ENCODE measurements at places on chromosomes 1 and 21.

GRCh38 chr1:3453891-3454810, at the start of gene ARHGEF16:
Gene ARHGEF16 (plus strand): TSS chr1:3454665. CDS start chr1:3463085, 8,420 bp downstream.
- peak; percentile 45 for DNase-seq

- DNase-seq: no peak
Measured at GRCh38 chr1:46254668-46255067, 7.1 kb downstream of the RAD54L start.

GRCh38 chr21:31977816-31978215, 105.0 kb downstream of the HUNK start:
- DNase-seq: no peak

DNA sequence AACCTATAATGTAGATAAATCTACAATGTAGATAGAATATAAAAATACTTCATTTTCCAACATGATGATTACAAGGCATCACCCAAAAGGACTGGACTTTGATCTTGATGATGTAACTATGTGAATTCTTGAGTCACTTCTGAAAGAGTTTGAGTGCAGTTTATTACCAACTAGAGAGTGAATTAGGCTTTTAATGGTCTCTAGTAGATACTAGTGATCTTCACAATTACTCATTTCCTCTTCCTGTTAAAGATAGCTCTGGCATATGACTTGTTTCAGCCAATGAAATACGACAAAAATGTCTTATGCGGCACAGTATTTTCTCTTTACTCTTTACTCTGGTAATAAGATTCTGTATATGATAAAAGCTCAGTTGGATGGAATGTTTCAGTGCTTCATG, 1588.1 kb upstream of the B3GALT2 start:
- no peak for DNase-seq

GRCh38 chr1:36947384-36947783, 86.9 kb downstream of the GRIK3 start:
- DNase-seq: no peak

GRCh38 chr21:32253215-32253641, 25.6 kb downstream of the MIS18A start:
- no peak for DNase-seq

DNA sequence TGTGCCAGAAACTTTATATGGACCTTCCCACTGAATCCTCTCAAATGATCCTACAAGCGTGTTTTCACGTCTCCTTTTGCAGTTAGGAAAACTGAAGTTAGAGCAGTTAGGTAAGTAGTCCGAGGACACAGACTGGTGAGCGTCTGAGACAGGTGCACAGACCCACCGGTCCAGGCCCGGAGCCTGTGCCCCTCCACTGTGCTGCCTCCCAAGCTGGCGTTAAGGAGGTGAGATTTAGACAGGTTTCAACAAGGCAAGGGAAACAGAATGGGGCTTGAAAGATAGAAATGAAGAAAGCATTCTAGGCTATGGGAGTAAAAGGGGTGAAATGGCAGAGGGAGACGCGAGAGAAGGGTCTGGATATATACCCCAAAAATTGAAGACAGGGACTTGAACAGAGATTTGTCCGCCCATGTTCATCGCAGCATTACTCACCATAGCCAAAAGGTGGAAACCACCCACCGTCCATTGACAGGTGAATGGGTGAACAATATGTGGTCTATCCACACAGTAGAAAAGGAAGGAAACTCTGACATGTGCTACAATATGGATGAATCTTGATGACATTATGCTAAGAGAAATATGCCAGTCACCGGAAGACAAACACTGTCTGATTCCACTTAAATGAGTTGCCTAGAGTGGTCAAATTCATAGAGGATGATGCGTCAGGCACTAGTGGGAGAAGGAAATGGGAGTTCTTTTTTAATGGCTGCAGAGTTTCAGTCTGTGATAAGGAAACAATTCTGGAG, 15.7 kb upstream of the PKP1 start:
- DNase-seq: no peak

DNA sequence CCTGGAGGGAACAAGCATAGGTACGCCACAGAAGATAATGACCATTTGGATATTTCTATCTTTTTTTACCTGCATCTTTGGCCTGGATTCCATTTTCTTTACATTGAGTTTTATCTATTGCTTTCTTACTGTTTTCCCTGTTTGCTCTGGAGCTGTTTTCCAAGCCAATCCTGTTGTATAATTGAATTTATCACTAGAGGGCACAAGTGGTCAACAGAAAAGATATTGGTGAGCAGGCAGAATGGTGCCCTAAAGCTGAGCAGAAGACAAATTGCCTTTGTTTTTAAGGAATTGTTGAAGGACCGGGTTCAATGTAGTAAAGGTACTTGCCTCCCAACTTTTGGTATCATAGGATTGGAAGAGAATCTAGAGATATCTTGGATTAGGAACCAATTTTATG, 152.8 kb downstream of the PPP1R12B start:
- no peak for DNase-seq

- DNase-seq: no peak
Measured at GRCh38 chr1:224430511-224431113, 4.0 kb downstream of the WDR26 start.

DNA sequence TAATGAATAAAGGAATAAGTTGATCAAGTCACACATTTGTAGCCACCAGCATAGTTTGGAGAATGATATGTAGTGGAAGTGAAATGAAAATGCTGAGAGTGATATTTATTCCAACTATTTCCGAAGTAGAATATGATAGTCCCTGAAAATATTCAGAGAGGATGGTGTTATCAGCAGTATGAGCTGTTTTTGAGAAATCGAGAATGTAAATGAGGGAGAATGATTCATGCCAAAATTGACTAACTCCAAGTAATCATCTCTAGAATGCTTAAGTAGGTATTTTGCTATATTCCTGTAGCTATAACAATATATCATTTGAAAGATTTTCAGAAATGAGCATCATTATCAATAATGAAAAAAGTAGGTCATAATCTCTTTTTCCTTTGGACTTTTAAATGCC, 178.9 kb downstream of the PDE4B start:
- no peak for DNase-seq

GRCh38 chr1:42223036-42223435, 58.5 kb upstream of the GUCA2A start:
- no peak for DNase-seq

- DNase-seq: no peak
Measured at GRCh38 chr1:20733360-20733975, 965 bp upstream of the SH2D5 start.

DNA sequence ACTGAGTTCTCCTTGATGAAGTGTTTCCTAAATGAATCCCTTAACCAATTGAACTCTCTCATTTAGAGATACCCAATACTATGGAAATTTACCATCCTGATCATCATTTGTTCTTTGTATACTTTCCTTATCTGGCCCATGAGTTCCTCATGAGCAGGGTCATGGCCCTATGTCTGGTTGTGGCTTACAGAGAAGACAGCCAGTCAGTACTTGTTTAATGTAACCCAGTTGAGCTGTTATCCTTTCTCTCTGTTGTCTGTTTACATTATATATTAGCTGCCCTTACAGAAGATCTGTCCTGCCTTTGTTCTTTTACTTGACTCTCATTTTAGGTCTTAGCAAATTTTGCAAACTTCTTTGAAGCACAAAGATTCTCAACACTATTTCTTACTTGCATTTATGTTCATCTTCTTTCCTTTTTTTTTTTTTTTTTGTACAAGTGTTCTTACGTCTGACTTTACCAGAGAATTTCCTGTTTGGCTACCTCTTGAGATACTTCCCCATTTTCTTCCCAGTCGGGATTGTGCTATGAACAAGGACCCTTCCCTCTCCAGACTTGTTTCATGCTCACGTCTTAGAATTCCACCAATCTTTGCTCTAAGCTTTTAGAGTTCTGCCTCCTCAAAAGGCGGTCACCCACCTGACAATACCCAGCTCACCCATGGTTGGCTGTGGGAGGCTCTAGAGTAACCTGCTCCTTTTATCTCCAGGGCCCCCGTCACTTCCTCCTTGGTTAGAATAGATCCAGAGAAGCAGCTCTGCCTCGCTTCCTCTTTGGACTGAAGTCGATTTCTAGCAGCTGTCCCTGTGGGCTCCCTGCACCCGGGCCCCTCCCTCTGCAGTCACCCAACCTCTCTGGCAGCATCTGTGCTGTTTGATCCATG, 53.6 kb upstream of the RUNX1 start:
- DNase-seq: peak; percentile 94

GRCh38 chr21:27622631-27623030, 655.7 kb upstream of the ADAMTS5 start:
- no peak for DNase-seq

GRCh38 chr1:36579039-36579438, 96.3 kb upstream of the CSF3R start:
- DNase-seq: no peak

DNA sequence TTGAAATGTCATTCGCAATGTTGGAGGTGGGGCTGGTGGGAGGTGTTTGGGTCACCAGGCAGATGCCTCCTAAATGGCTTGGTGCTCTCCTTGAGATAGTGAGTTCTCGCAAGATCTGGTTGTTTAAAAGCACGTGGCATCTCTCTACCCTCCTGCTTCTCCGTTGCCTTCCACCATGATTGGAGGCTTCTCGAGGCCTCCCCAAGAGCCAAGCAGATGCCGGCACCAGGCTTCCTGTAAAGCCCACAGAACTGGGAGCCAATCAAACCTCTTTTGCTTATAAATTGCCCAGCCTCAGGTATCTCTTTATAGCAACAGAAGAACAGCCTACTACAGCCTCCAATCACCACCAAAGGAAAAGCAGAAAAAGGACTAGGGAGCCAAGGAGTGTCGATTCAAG, 80.5 kb downstream of the PDE9A start:
- DNase-seq: no peak

DNA sequence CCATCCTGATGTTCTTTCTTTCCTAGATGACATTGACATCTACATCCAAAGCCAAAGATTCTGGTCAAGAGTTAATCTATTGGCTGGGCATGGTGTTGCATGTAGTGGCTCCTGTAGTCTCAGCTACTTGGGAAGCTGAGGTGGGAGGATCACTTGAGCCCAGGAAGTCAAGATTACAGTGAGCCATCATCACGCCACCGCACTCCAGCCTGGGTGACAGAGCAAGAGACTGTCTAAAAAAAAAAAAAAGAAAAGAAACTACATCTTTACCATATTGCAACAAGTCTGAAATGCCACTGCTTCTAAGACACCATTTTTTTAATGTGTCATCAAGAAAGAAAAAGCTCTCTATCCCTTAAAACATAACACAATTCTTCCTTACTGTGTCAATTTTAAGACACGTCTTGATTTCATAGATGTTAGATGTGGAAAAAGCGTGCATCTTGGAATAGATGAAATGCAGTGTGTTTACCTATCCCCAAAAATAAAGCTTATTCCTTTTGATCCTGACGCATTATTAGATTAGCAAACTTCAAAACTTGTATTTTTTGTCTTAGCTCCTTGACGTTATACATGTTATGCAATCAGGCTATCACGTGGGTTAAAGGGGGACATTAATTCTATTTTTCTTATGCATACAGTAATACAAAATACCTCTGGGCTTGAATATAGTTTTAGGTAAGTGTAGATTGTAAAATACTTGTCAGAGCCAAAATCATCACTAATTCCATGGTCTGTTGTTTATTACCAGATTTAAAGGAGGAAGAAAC, 46.3 kb downstream of the ELAPOR1 start:
- no peak for DNase-seq

- no peak for DNase-seq
Measured at GRCh38 chr21:17513214-17514123, 626 bp downstream of the CXADR start.

DNA sequence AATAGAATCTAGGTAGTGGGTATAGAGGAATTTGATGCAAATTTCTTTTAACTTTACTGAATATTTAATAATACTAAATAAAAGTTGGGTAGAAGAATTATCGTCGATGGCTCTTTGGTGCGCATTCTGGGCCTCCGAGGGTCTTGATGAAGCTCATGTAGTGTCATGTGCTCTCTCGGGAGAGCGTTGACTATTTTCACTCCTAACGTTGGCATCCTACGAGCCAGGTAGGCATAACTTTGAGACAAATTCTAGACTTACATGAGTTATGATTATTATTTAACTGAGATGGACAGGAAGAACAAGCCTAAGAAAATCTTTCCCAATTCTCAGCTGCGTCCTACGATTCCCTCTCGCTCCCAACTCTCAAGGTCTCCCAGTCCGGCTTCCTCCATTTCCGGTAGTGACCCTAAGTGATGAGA, 550 bp upstream of the PCAT6 start:
- DNase-seq: no peak

GRCh38 chr1:236024641-236025040, 40.2 kb downstream of the NID1 start:
- DNase-seq: no peak

DNA sequence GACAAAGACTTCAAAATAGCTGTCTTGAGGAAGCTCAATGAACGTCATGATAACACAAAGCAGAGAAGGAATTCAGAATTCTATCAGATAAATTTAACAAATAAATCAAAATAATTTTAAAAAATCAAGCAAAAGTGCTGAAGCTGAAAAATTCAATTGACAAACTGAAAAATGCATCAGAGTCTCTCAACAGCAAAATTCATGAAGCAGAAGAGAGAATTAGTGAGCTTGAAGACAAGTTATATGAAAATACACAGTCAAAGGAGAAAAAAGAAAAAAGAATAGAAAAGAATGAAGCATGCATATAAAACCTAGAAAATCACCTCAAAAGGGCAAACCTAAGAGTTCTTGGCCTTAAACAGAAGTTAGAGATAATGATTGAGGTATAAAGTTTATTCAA, 21.0 kb upstream of the UHMK1 start:
- DNase-seq: no peak

DNA sequence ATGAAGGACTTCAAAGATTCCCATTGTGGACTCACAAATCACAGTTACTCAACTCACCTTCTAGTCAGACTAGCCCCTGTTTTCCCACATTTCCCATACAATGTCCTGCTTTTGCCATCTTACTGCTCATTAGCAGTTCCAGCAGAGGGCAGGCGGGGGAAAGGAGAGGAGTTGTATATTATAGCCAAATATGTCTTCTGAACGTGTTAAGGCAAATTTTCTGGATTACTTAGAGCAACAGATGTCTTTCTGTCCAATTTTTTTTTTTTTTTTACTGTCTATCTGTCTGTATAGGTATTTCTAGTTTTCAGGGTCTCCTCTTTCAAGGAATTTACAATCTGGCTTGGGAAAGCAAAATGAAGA, 29.9 kb upstream of the DDAH1 start:
- no peak for DNase-seq

- DNase-seq: no peak
Measured at GRCh38 chr21:27206368-27206982, 239.6 kb upstream of the ADAMTS5 start.

GRCh38 chr1:197737916-197738315, 37.4 kb downstream of the DENND1B start:
- DNase-seq: no peak

- no peak for DNase-seq
Measured at GRCh38 chr1:221979444-221980032, 237.6 kb upstream of the DUSP10 start.

GRCh38 chr1:33342041-33342723, 21.3 kb upstream of the A3GALT2 start:
- DNase-seq: no peak

GRCh38 chr1:2016123-2016522, 3.0 kb upstream of the GABRD start:
- no peak for DNase-seq
